Ovary (tissue), 10 donors: ENCODE measurements at places on chromosomes 6 and 20. TPM values are rescaled to one million over a fixed set of nuclear protein-coding genes. Genes with fewer than 3 reads are reported as not detected.

DNA sequence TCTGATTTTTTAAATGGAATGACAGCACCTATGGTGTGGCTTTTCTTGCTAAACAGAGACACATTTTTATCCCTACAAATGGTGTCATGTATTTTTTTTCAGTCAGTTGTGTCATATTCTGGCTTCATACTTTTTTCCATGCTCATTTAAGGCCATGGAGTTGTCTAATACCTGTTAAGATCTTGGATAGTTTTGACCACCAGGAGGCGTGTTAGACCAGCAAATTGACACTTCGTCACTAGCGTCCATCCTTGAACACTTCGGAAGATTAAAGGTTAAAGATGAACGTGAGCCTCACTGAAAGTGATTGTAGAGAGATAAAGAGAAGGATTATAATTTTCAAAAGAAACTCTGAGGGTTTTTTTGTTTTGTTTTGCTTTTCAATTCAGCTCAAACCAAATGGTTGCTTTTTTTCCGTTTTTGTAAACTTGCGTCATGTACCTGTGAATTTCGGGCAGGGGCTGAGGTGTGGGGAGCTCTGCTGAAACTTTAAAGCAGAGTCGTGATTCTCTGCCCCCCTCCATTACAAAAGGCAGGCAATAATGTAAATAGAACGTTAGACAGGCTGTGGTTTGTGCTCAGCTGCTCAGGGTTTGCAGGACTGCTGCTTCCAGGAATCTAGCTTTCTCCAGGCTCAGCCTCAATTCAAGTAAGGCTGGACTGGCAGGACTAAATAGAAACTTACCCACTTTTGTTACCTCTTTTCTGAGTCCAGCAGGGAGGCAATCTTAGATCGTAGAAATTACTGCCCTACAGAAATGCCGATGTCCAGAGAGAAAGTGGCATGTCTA, 245.1 kb downstream of the FOXA2 start:
- no peaks in the 10 kb centered on the region for H3K27me3 ChIP-seq
- no peak overlapping the region for H3K27ac ChIP-seq
- H3K4me1 ChIP-seq, result no peaks in the 10 kb centered on the region
- H3K4me3 ChIP-seq, result no peak overlapping the region
- H3K36me3 ChIP-seq, result no peaks in the 10 kb centered on the region
- DNase-seq, result no peak

GRCh38 chr6:69865126-69865525, 1.2 kb upstream of the COL19A1 start:
- no peaks in the 10 kb centered on the region for H3K27me3 ChIP-seq
- H3K4me1 ChIP-seq, result peaks cover 4% of the 10 kb centered on the region
- H3K4me3 ChIP-seq, result no peak overlapping the region
- no peaks in the 10 kb centered on the region for H3K36me3 ChIP-seq

DNA sequence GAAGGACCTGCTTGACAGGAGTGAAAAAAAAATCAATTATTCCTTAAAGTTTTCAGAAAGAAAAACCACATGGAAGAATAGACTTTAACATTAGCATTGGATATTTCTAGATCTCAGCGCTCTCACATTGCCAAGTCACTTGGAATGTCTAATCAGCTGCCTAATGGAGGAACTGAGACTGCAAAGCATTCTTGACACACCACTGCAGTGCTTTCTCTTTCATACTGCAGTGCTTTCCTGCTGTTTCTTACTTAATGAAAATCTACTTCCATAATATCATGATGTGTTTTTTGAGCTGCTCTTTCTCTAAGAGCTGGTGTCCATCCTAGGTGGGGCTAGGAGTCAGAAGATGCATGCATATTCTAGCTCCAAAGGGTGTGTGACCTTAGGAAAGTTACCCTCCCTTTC, 20.4 kb upstream of the MCM3 start:
- H3K36me3 ChIP-seq, result no peaks in the 10 kb centered on the region
- DNase-seq, result no peak

DNA sequence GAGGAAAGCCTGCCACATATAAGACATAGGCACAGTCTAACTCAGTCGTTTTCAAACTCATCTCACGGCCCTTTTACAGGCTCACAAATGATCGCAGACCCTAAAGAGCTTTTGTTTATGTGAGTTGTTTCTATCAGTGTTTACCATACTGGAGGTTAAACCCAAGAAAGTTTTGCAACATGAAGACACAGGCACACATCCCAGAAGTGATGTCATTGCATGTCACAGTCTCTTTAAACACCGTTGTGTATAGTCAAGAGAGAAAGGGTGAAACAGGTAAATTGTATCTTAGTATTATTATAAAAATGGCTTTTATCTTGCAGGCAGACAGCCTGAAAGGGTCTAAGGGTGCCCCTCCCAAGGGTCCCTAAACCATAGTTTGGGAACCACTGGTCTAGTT, 96.7 kb downstream of the BACH2 start:
- H3K27me3 ChIP-seq, result no peaks in the 10 kb centered on the region
- H3K4me1 ChIP-seq, result no peaks in the 10 kb centered on the region
- no peaks in the 10 kb centered on the region for H3K36me3 ChIP-seq
- no peak overlapping the region for H3K4me3 ChIP-seq
- no peak overlapping the region for H3K27ac ChIP-seq

DNA sequence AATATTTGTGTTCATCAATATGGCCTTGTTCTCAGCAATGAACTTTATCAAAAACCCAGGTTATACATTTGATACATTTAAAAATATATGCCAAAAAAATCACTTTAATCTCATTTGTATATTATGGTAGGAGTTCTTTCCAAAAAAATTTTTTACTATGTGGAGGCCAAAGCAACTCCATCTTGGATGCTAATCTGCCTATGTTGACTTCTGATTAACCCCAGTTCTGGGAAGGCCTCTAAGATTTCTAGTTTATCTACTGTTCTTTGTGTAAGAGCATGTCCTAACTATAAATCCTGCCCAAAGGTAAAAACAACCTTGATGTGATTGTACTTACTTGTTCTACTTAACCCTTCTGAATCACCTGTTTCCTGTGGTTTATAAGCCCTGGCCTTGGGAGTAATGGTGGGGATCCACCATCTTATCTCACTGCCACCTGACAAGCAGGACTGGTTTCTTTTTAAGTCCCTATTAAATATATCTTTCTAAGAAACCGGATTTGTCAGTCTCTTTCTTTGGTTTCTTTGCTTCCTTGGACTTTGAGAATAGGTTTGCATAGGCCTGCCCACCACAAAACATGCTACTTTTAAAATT, 46.7 kb downstream of the RNGTT start:
- H3K36me3 ChIP-seq, result no peaks in the 10 kb centered on the region
- no peak overlapping the region for H3K4me3 ChIP-seq
- H3K27ac ChIP-seq, result no peak overlapping the region
- DNase-seq, result no peak
- no peaks in the 10 kb centered on the region for H3K4me1 ChIP-seq

- no peak overlapping the region for H3K4me3 ChIP-seq
- no peak for DNase-seq
- H3K36me3 ChIP-seq, result no peaks in the 10 kb centered on the region
- no peak overlapping the region for H3K27ac ChIP-seq
- H3K4me1 ChIP-seq, result no peaks in the 10 kb centered on the region
These were observed 185.3 kb downstream of the OGFRL1 start for GRCh38 chr6:71473926-71474325.

DNA sequence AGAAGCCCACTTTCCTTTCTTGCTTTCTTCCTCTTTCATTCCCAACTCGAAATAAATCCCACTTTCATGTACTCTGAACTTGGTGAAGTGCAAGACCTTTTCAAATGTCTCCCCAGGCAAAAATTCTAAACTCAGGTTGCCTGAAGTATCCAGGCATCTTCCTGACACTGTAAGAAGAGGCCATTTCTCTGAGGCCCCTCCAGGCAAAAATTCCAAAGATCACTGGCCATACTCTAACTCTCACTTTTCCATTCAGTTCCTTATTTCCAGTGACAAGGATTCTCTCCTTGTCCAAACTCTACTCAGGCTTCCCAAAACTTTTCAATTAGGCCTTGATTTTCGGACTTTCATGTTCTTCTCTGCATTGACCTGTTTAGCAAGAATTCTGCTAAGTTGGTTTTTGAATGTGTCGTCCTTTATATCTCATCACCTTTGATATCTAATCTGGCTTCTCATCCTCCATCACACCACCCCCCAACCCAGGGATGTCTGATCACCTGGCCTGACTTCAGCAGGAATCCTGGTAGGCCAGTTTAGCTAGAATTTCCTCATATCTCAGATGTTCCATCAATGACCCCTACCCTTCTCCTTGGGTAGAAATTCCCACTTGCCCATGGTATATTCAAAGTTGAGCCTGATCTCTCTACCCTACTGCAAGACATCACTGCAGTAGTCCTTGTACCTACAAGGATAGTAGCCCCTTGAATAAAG, 124.9 kb downstream of the RCAN2 start:
- no peaks in the 10 kb centered on the region for H3K4me1 ChIP-seq
- no peak overlapping the region for H3K27ac ChIP-seq
- DNase-seq, result no peak
- no peak overlapping the region for H3K4me3 ChIP-seq
- H3K36me3 ChIP-seq, result no peaks in the 10 kb centered on the region

DNA sequence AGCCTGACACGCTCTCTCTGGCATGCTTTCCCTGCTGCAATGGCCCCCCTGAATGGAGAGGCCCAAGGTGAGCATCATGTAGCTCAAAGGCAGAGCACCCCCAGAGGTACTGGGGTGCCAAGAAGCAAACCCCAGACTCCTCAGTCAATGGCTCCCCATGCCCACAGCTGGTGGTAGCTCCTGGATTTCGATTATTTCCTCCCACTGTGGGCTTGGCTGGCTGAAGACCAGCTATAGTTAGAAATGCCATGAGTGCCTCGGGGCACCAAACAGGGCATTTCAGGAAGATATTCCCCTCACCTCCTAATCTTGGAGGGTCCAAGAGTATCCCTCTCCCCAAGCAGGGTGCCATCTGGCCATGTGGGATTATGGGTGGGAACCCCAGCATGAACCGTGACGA, 16.8 kb downstream of the MAP1LC3A start:
- no peaks in the 10 kb centered on the region for H3K4me1 ChIP-seq
- H3K36me3 ChIP-seq, result no peaks in the 10 kb centered on the region
- DNase-seq, result no peak
- H3K27me3 ChIP-seq, result no peaks in the 10 kb centered on the region
- no peak overlapping the region for H3K27ac ChIP-seq

GRCh38 chr6:41536795-41537758, 9.1 kb upstream of the FOXP4 start:
- H3K4me3 ChIP-seq, result no peak overlapping the region
- DNase-seq, result no peak
- H3K27ac ChIP-seq, result no peak overlapping the region
- H3K36me3 ChIP-seq, result no peaks in the 10 kb centered on the region
- no peaks in the 10 kb centered on the region for H3K27me3 ChIP-seq
- no peaks in the 10 kb centered on the region for H3K4me1 ChIP-seq

- no peaks in the 10 kb centered on the region for H3K27me3 ChIP-seq
- H3K27ac ChIP-seq, result peak overlapping the region; percentile 41
- peak; percentile 77 for DNase-seq
- no peak overlapping the region for H3K4me3 ChIP-seq
- H3K36me3 ChIP-seq, result no peaks in the 10 kb centered on the region
These were observed 75.3 kb downstream of the SLC23A2 start for GRCh38 chr20:4925842-4926530.

DNA sequence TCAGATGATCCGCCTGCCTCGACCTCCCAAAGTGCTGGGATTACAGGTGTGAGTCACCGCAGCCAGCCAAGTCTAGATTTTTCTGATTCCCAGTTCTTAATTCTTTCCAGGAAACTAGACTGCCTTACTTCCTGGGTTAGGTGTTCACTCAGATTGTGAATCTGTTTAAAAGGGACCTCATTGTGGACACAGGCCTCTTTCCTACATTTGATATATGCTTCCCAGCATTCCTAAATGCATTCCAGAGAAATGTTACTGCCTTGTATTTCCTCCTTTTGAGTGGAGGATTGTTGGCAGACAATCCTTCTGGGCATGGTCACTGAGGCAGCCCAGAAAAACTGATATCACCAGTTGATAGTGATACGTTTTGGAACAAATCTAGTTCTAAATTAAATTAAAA, 15.7 kb downstream of the TMEM181 start:
- no peaks in the 10 kb centered on the region for H3K4me1 ChIP-seq
- H3K36me3 ChIP-seq, result no peaks in the 10 kb centered on the region
- no peak for DNase-seq
- H3K4me3 ChIP-seq, result no peak overlapping the region
- no peak overlapping the region for H3K27ac ChIP-seq
- no peaks in the 10 kb centered on the region for H3K27me3 ChIP-seq

DNA sequence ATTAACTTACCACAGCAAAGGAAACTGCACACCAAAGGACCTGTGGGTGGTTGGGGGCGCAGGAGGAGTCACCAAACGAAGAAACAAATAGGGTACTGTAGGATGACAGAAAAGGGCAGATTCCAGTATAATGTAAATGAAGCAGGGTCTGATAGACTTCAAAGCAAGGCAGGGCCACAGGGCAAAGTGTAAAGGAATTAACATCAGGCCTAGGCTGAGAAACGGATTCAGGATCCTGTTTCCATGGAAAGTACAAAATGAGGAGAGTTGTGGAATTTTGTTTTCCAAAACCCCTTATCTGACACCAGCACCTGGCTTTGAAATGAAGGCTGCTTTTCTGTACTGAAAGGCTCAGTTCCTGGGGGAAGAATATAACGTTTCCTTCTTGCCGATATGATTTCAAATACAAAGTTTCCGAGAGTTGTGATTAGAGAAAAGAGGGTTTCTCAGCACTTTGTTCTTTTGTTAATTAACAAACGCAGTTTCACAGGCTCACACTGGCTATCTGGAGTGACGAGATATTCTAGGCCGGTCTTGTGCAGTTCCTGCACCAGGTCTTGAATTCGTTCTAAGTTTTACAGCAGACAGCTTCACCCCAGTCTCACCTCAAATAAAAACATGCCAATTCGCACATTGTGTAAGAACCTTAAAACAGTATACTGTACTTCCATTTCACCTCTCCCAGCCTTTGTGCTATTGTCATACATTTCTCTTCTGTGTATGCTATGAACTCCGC, 5.8 kb downstream of the DEFB123 start:
- DNase-seq, result no peak
- H3K4me3 ChIP-seq, result no peak overlapping the region
- H3K27ac ChIP-seq, result no peak overlapping the region
- no peaks in the 10 kb centered on the region for H3K27me3 ChIP-seq
- H3K36me3 ChIP-seq, result no peaks in the 10 kb centered on the region
- no peaks in the 10 kb centered on the region for H3K4me1 ChIP-seq

GRCh38 chr6:55897346-55897745, 22.0 kb upstream of the BMP5 start:
- no peaks in the 10 kb centered on the region for H3K27me3 ChIP-seq
- DNase-seq, result no peak
- H3K36me3 ChIP-seq, result no peaks in the 10 kb centered on the region
- no peak overlapping the region for H3K27ac ChIP-seq

DNA sequence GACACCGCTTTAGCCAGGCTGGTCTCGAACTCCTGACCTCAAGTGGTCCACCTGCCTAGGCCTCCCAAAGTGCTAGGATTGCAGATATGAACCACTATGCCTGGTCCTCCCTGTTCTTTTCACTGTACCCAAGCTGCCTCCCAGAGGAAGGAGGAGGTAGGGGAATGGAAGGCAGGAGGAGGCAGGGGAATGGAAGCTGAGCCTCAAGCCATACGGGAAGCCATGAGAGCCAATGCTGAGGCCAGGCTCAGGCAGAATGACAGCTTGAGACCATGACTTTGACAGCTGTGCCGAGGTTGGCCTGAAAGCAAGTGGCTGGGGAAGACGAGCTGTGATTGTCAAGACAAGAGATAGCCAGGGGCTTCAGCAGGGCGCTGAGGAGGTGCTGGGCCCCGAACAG, 13.6 kb upstream of the ZNF335 start:
- no peaks in the 10 kb centered on the region for H3K27me3 ChIP-seq
- H3K4me1 ChIP-seq, result no peaks in the 10 kb centered on the region
- no peaks in the 10 kb centered on the region for H3K36me3 ChIP-seq
- no peak overlapping the region for H3K4me3 ChIP-seq
- no peak overlapping the region for H3K27ac ChIP-seq

Gene PHACTR2
- 41.8 TPM for total RNA-seq

Gene ITPR3
- total RNA-seq, result 26.6 TPM

Gene OPRM1
- total RNA-seq, result not detected

Gene ID1
- total RNA-seq, result 207 TPM

Gene CPXM1
- total RNA-seq, result 50.8 TPM

Gene XKR7
- not detected for total RNA-seq
